ENCODE measurements at places on chromosomes 6 and 20.
A peak's percentile ranks its signal among the peaks of the same experiment; 100 is the strongest.

DNA sequence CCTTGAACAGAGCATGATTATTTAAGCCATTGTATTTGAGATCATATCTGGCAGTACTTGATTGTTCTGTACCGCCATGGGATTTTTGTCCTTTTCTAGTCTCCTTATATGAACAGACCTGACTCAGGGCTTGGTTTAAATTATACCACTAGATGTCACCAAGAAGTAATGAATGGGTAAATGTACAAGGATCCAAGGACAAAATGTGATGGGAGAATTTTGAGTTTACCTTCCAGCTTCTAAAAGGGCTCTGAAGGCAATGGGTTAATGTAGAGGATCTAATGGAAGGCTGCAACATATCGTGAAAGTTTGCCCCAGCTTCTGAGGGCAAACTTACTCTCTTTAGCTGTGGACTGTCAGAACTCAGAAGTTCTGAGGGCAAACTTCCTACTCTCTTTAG is 12.0 kb downstream of the RNF8 start:
- ATAC-seq: peak; percentile 65

DNA sequence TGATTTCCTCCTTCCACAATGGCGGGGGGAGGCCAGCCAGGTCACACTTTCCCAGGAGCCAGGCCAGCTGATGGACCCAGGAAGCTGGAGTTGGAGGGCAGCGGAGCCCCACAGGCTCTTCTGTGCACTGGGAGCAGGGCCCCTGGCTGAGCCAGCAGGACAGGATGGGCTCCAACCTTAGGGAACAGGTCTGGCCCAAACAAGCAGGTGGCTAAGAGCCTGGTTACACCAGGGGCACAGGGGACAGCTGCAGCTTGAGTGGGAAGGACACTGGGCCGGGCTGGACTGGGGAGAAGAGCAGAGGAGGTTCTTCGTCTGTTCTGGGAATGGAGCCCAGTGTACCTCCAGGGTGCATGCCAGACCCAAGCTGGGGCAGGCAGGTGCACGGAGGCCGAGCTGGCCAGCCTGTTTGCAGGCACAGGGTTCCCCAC is 102.3 kb downstream of the DLL1 start:
- no peak for ATAC-seq

- no peak for ATAC-seq
Observed at GRCh38 chr20:11686195-11686594, 231.5 kb upstream of the BTBD3 start.

DNA sequence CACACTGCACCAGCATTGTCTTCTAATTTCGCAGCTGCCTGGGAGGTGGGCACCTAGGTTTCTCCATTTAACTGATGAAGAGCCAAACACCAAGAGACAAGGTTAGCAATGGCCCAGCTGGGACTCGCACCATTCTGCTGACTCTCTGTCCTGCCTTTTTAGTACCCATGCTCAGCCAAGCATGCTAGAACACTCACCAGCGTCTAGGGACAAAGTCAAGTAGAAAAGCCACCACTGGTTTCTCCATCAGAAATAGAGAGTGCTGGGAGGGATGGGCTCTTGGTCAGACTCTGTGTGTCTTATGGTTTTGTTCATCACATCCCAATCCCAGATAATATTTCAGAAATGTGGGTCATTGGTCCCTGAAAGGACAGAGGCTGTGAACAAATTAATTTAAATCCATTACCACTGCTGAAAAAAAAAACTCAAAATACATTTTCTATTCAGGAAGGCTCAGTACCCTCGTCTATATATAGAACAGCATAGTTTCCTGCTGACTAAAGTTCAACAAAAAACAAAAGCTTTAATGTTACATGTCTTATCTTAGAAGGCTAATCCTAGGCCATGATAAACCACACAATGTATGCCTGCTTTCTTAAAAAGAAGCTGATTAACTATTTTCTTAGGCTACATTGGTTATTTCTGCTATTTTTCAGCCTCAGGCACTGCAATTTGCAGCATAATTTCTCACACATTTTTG is 111.0 kb downstream of the TBC1D7 start:
- no peak for ATAC-seq

DNA sequence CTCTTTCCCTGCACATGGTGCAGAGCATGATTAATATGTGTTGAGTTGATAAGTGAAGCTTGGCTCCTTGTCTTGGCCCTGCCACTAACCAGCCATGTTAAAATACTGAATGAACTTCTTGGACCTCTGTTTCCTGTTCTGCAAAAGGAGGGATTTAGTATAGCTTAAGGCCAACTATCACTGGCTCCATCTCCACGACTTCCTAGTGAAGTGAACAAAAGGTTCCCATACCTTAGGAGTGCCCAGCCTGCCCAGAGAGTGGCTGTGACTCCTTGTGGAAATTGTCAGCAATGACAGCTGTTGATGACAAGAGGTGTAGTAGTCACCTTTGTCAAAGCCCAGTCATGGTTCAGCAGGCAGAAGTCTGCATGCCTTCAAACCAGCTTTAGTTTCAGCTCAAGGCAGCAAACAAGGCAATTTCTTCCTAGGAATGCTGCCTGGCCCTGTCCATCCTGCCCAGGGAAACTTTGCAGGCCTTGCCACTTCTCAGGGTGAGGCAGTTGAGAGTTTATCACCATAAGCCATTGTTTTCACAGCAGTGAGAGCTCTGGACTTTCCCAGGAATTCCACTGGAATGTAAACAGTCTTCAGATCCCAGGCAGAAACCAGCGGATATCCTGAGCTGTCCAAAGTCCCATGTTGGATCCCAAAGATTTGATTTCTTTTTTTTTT is 169.7 kb upstream of the TNFAIP3 start:
- no peak for ATAC-seq

GRCh38 chr6:96542702-96543101 is 20.2 kb upstream of the FHL5 start:
- ATAC-seq: no peak

DNA sequence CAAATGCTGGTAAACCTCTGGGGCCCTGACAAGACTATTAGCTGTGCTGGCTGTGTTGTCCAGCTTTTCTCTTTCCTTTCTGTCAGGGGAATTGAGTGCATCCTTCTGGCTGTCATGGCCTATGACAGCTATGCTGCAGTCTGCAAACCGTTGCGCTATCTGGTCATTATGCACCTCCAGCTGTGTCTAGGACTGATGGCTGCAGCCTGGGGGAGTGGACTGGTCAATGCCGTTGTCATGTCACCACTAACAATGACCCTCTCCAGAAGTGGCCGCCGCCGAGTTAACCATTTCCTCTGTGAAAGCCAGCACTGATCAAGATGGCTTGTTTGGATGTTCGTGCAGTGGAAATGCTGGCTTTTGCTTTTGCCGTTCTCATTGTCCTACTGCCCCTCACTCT is 20.3 kb downstream of the OR2B6 start:
- ATAC-seq: no peak

DNA sequence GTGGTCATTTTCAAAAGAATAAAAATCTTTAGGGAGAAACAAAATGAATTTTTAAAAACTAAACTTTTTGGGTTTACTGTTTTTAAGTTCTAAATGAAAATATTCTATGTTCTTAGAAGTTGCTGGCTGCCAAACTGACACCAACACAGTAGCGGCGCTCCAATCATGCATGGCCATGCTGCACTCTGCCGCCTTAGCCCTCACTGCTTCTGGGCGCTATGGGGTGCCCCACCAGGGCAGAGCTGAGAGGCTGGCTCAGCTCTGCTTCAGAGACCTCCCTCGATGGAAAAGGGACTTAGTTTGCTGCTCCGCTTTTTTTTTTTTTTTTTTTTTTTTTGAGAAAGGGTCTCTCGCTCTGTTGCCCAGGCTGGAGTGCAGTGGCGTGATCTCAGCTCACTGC is 20.9 kb downstream of the EZR start:
- ATAC-seq: no peak

DNA sequence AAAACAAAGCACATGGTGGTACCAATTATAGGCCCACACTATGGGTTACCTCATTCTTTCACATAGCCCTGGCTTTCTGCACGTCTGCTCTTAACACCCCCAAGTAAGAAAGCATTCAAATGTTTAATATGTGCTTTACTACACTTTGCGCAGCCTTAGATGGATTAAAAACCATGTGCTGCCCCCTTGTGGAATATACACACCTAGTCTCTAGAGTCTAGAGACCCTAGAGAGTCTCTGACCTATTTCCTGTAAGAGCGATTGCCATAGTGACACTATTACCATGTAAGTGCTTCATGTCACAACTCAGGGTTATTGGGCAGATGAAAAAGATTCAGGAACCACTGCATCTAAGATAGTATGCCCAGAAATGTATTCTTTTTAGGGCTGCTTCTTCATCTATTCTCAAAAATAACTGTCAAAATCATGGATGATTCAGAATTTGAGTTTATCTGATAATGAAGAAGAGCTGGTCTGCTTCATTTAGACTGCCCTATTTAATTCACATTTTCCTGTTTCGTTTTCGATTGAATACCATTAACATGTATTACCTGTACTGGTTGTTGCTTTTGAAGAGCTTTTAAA is 186.3 kb downstream of the ADGB start:
- peak; percentile 99 for ATAC-seq

DNA sequence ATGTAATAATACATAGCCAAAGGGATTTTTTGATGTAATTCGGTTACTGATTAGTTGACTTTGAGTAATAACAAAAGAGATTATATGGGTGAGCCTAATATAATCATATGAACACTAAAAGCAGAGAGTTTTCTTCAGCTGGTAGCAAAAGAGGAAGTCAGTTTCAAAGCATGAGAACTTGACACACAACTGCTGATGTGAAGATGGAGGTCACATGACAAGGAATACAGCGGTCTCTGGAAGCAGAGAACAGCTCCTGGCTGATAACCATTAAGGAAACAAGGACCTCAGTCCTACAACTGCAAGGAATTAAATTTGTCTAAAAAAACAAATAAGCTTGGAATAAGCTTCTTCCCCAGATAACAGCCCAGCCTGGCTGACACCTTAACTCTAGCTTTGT is 154.5 kb upstream of the PRND start:
- no peak for ATAC-seq

DNA sequence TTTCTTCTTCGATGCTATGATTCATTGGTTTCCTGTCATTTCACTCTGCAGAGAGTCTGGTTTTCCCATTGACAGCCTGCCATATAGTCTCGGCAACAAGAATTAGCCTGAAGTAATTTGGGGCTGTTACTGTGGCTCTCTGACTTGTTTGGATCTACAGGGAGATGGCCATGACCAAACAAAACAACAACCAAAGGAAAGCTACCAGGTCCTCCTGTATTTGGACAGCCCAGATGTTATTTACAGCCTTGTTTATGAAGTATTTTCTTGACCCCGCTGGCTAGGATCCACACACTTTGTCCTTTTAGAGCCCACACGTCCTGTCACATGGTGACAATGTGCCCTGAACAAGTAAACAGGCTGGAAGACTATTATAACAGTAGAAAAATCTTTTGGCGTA is 111.4 kb upstream of the PREP start:
- no peak for ATAC-seq

DNA sequence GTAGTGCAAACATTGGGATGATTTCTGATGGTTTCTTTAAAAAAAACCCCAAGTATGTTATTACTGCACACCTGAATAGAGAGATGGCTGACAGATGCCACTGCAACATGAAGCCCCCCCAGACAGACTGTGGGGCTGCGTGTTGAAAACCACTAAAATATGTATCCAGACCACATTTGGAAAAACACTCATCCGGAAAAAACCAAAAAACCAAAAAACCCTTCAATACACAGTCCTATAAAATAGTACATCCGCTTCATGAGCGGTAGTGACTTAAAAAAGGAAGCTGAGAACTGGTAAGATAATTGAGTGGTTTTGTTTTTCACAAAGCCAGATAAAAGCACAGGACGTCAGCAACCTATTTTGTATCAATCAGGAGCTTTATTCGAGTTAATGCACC is 47.1 kb upstream of the EDN3 start:
- no peak for ATAC-seq

DNA sequence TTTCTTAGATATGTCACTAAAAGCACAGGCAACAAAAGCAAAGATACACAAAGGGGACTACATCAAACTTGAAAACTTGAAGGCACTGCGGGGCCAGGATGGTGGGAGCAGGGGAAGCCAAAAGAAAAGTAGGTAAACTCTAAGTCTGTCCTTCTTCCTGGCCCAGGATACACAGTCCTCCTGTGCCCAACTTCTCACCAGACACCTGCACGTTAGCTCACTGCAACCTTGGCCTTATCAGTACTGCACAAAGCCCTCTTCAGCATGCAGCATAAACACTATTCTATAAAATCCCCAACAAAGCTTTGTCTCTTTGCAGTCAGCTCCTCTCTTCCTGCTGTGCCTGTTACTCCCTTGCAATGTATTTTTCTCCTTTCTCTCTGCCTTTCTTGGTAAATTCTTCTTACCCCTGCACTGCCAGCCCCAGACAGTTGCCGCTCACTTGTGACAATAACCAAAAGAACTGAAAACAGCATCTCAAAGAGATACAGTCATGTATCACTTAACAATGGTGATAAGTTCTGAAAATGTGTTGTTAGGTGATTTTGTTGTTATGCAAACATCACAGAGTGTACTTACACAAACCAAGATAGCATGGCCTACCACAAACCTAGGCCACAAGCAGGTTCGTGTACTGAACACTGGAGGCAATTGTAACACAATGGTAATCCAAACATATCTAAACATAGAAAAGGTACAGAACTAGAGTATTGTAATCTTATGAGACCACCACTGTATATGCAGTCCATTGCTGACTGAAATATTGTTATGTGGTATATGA is 51.2 kb downstream of the NINL start:
- no peak for ATAC-seq

DNA sequence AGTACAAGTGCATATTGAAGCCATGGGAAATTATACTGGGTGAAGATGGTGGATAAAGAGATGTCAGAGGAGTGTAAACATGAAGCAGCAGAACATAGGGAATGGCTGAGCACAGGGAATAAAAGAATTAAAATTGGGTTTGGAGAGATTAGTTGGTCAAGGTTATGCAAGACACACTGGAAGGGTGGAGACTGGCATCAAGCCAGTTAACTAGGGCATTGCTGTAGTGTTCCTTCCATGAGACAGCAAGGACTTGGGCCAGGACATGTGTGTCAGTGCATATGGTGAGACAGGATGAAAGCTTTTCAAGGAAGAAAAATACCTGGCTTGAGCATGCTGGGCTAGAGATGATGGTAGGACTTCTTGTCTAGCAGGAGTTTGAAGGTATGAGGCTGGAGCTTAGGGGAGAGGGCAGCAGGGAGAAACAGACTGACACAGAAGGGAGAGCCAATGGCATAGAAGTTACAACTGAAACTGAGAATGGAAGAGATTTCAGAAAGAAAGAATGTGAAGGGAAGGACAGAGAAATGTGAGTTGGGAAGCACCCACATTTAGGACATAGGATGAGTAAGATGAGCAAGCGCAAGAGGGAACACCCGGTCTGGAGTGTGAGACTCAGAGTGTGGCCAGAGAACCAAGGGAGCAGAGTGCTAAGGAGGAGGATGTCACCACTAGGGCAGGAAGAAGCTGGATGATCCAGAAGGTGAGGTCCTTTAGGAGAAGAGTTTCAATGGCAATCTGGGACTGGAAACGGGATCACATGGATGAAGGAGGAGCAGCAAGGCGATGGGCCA is 14.5 kb upstream of the TMEM170B start:
- no peak for ATAC-seq

GRCh38 chr6:129793447-129793846 is 67.7 kb downstream of the TMEM244 start:
- no peak for ATAC-seq
